ENCODE measurements at places on chromosomes 7 and 10.

DNA sequence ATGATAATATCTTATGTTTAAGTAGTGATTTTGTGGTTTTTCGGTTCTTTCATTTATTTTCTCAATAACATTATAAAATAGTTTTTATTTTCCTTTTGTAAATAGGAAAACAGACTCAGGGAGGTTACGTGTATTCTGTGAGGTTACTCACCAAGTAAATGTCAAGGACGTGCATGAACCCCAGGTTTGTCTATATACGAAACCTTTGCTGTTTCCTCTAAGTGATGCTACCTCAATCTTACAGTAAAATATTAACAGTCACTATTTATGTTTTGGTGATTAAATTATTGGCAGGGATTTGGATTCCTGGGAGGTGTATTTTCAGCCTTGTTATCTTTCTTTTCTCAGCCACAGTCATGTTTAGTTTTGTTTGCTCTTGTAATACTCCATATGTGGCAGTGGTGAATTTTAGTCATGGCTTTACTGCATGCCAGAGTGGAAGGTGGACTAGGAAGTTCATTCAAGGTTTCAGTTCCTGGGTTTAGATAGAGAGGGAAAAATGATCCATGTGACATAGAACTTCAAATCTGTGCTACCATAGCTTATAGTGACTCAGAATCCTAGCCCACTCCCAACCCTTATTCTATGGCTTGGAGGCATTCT is 139.9 kb downstream of the ARL4A start:
- DNase-seq: no peak

GRCh38 chr7:3277604-3278572 is 23.2 kb upstream of the SDK1 start:
- DNase-seq: no peak

DNA sequence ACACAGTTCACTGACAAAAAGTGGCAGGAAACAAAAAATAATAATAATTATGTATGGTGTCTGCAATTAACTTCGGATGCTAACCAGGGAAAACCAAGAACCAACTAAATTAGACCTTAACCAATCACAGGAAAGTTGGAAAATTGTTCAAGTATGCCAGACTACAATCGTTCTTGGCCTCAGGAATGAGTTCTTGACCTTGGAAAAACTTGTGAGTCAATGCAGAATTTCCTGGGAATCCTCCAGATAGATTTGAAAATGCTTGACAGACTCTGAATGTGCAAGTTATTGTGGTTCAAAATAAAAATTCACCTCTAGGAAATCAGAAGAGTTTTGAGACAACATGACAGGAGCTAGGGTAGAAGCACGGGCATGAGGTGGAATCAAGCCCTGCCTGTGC is 171.5 kb downstream of the C7orf25 start:
- no peak for DNase-seq

GRCh38 chr7:80768756-80769155 is 130.3 kb downstream of the CD36 start:
- DNase-seq: no peak

DNA sequence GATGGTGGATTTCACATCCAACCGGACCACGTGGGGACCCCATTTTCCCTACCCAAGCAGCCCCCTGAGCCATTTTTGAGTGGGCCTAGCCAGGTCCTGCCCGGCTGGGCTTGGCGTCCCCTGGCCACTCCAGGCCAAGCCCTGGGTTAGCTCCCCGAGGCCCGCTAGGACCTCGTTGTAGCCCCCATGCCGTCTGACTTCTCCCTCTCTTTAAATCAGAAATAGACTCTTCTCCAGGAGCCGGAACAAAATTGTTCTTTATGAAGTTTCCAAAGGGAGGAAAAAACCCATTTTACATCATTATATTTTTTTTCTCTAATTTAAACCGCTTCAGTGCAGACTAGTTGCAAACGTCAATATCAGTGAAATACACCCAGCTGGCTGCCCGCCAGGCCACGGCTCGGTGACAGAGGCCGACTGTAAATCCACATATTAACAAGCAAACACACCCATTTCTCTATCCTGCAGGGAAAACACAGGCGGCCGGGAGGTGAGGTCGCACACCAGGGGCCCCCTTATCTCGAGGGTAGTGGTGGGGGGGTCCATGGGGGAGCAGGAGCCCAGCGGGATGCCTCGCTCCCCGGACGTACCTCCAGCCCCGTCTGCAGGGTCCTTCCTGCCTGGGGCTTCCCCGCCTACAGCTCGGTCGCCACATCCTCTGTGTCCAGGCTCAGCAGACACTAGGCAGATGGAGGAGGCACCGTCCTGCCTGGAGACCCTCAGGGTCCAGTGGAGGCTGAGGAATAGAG is 72.7 kb downstream of the ELFN1 start:
- DNase-seq: no peak

- DNase-seq: no peak
These were observed 209.9 kb downstream of the USP6NL start for GRCh38 chr10:11401264-11402235.

- no peak for DNase-seq
These were observed 238.7 kb downstream of the SEC23IP start for GRCh38 chr10:120131183-120131582.

DNA sequence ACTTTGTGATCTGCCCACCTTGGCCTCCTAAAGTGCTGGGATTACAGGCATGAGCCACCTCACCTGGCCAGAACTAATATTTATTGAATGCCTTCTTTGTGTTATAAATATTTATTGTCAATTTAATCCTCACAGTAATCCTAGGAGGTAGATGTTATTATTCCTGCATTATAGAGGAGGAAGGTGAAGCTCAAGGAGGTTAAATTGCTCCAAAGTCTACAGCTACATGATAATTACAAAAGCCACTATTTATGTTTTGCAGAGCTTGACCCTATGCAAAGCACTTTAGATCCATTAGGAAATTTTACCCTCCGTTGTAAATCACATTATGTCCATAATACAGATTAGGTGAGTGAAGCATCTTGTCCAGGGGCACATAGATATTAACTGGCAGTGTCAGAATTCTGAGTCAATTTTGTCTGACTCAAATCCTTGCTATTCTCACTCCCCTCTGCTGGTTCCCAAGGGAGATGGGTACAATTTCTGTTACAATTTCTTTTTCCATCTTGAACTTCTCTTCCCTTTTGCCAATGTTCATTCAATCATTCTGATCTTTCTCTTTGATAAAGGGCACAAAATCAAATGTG is 25.7 kb upstream of the CDK14 start:
- DNase-seq: no peak

- DNase-seq: no peak
These were observed 115.8 kb upstream of the PRR15 start for GRCh38 chr7:29447828-29448227.

DNA sequence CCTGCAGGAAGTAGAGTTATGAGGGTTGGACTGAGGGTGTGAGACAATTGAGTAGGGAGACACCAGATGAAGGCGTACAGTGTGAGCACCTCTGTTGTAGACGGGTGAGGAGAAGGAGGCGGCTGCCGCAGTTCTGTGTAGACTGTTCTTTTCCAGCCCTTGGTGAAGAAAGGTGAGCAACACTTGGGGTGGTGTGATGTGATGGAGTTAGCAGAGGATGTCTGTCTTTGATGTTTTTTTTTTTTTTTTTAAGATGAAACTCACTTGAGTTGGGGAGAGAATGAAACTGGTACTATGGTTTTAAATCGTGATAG is 42.8 kb upstream of the RNF216 start:
- no peak for DNase-seq

GRCh38 chr10:67696029-67696428 is at the start of gene CTNNA3:
Gene CTNNA3 (minus strand): TSS chr10:67696195.
- DNase-seq: no peak

GRCh38 chr7:112566442-112567324 is 85.9 kb downstream of the LSMEM1 start:
- no peak for DNase-seq

Data from nucleus accumbens (tissue), 56 donors.